Liver (tissue), 10 donors: ENCODE measurements at places on chromosomes 13 and 19. TPM values are rescaled to one million over a fixed set of nuclear protein-coding genes. Genes with fewer than 3 reads are reported as not detected.

Gene NANOS3
- polyA plus RNA-seq, result not detected

Gene ZNF493
- polyA plus RNA-seq, result 1.2 TPM

Gene LRRC63
- polyA plus RNA-seq, result 0.03 TPM

Gene PROSER1
- polyA plus RNA-seq, result 3.0 TPM

DNA sequence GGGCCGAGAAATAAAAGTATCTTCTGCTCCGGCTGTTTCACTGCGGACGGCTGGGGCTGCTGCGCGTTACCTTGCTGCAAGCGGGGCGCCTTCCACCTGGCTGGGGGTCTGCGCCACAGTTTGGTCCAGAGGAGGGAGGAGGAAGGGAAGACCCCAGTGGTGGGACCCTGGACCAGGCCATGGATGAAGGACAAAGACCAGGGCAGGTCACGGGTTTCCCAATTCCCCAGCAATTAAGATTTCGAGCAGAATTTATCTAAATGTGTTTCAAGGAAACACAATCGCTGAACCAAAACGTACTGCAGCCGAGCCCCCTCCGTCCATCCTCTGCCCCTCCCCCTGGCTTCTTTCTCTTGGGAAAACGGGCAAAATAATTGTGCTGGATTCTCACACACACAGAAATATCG lies 2.9 kb downstream of the SOX1 start:
- H3K4me1 ChIP-seq, result no peaks in the 10 kb centered on the region
- H3K36me3 ChIP-seq, result no peaks in the 10 kb centered on the region
- no peak for DNase-seq
- H3K4me3 ChIP-seq, result no peak overlapping the region
- H3K27ac ChIP-seq, result no peak overlapping the region

DNA sequence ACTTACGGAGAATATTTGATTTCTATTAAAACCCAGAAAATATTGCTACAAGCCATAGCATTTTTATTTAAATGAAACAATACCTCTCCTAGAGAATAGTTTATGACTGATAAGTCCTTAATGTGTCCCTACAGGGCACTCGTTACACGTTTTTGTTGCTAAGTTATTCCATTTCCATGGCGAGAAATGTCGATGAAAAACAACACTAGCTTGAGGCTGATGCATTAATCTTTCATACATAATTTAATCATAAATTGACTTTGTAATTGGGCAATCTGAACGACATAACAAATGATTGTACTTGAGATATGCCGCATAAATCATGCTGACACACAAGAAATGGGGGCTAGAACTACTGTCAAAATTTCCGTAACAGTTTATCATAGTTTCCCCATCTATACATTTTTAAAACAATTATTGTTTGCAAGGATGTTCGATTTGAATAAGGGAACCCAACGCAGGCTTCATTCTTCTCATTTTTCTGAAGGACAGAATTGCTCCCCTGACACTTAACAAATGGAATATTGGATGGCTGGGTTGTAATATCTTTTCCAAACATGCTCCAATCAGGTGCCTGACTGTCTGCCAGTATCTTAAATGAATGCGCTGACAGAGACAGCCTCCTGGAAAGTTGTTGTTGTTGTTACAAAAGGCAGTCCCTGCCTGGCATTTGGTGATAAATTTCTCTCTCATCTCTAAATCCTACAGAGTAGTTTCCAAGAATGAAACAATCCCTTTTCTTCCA lies 61.9 kb downstream of the FLT1 start:
- no peak overlapping the region for H3K4me3 ChIP-seq
- H3K4me1 ChIP-seq, result no peaks in the 10 kb centered on the region
- no peak for DNase-seq
- H3K36me3 ChIP-seq, result no peaks in the 10 kb centered on the region

DNA sequence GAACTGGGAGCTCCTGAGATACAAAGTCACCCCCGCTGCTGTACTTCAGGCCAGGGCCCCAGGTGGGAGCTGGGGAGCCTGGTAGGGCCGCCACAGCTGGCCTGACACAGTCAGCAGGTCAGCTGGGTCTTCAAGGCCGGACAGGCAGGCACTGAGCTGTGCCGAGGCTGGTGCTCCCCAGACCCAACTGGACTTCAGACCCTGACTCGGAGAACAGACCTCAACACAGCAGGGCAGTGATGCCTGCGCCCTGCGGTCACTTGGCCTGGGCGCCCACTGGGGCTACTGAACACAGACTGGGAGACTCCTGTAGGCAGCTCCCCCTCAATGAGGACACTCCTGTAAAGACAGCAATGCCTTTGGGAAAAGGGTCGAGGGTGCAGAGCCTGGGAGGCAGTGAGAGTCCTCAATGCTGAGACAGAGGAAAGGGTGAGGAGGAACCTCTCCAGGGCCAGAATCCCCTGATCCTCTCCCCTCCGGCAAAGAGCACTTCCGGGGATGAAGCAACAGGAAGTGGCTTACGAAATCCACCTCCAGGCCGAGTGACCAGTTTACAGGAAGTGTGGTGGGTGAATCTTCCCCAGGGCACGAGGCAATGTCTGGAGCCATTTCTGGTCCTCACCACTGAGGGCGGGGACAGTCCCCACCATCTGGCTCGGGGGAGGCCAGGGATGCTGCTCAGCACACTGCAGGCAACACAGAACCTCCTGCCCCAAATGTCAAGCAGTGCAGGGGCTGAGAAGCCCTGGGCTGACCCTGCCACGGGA lies 40.8 kb upstream of the ISYNA1 start:
- H3K27ac ChIP-seq, result peak overlapping the region; percentile 93
- no peak overlapping the region for H3K4me3 ChIP-seq
- H3K4me1 ChIP-seq, result peaks cover 18% of the 10 kb centered on the region
- H3K27me3 ChIP-seq, result no peaks in the 10 kb centered on the region
- no peaks in the 10 kb centered on the region for H3K36me3 ChIP-seq

DNA sequence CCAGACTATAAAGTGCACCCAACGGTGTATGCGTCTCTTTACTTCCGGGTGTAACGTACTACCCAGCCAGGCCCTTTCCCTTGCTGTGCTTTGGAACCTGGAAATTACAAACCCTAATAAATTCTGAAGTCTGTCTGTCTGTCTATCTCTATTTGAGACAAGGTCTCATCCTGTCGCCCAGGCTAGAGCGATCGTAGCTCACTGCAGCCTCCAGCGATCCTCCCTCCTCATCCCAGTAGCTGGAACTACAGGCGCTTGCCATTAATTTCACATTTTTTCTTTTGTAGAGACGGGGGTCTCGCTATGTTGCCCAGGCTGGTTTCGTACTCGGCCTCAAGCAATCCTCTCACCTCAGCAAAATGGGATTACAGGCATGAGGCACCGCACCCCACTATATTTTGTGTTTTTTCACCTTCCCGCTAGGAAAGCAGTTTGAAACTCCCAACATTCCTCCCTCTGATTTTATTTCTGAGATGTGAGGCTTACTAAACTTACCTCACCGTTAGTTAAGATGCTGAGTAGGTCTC lies 469 bp upstream of the RNF6 start:
- DNase-seq, result no peak
- peak overlapping the region; percentile 93 for H3K27ac ChIP-seq
- no peaks in the 10 kb centered on the region for H3K27me3 ChIP-seq
- peaks cover 20% of the 10 kb centered on the region for H3K36me3 ChIP-seq
- H3K4me3 ChIP-seq, result peak overlapping the region; percentile 70
- H3K4me1 ChIP-seq, result peaks cover 19% of the 10 kb centered on the region

DNA sequence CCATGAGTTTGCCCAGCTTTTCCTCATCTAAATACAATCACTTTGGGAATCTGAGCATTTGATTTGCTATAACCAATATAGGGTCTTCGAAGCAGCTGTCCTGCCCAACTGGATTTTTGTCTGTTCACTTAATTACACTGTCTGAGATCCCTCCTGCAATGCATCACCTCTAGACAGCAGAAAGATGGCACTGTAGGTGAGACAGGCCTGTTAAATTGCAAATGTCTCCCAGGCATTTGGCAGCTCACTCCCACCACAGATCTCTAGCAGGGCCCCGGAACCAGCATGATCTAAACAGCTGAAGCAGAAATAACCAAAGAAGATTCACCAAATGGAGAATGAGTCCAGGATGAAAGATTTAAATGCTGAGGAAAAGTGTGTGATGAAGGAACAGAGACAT lies 41.9 kb upstream of the SERPINE3 start:
- no peaks in the 10 kb centered on the region for H3K27me3 ChIP-seq
- DNase-seq, result no peak
- H3K4me3 ChIP-seq, result no peak overlapping the region
- H3K36me3 ChIP-seq, result no peaks in the 10 kb centered on the region
- no peak overlapping the region for H3K27ac ChIP-seq

DNA sequence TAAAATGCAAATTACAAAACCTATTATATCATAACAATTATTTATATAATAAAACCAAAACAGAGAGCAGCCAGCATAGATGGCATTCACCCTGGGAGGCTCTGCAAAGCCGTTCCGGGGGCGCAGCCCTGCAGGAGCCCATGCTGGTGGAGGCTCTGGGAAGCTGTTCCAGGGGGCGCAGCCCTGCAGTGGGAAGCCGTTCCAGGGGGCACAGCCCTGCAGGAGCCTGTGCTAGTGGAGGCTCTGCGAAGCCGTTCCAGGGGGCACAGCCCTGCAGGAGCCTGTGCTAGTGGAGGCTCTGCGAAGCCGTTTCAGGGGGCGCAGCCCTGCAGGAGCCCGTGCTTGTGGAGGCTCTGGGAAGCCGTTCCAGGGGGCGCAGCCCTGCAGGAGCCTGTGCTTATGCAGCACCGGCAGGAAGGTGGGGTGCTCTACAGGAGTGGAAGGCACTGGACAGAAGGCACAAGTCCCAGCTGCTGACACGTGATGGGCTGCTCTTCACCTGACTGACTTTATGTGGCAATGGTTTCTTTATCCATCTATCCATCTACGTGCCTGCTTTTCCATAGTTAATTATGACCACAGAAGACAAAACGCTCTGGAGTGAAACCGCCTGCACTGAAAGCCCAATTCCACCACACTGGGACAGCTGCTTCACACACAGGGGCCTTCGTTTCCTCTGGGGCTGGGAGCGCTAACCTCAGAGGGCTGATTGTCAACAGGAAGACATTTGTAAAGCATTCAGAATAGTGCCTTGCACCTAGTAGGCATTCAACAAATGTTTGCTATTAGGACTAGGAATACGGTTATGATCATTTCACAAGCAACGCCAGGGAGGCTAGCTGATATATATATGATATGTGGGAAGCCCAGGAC lies 23.7 kb downstream of the PCID2 start:
- H3K27me3 ChIP-seq, result no peaks in the 10 kb centered on the region
- peaks cover 38% of the 10 kb centered on the region for H3K36me3 ChIP-seq
- H3K4me3 ChIP-seq, result no peak overlapping the region
- no peak for DNase-seq

DNA sequence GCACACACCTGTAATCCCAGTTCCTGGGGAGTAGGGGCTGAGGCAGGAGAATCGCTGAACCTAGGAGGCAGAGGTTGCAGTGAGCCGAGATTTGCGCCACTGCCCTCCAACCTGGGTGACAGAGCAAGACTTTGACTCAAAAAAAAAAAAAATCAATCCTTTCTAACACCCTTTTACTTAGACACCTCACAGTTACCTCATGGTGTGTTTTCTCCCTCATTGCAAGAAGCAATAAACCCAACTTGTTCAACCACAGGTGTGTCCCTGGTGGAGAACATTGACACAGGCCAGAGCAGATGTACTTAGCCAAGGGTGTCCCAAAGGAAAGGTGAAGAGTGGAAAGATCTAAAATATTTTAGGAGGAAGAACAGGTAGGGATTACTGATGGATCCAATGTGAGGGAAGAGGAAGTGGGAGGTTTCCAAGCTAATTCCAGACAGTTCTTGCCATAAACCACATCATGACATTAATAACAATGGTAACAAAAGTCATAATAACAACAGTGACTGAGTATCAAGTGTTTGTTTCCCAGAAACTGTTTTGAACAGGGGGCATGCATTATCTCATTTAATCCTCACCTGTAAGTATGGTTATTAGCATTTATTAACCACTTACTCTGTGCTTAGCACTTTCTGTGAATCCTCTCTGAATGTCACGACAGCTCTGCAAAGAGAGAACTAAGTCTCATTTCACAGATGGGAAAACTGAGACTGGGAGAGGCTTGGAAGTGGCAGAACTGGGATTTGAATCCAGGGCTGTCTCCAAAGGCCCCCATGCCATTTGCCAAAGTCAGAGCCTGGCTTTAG lies 3.1 kb upstream of the LYPD3 start:
- H3K4me1 ChIP-seq, result no peaks in the 10 kb centered on the region
- no peaks in the 10 kb centered on the region for H3K36me3 ChIP-seq
- no peak overlapping the region for H3K27ac ChIP-seq
- H3K27me3 ChIP-seq, result no peaks in the 10 kb centered on the region
- DNase-seq, result no peak

GRCh38 chr13:110818747-110819146 lies 96.1 kb downstream of the ANKRD10 start:
- no peaks in the 10 kb centered on the region for H3K36me3 ChIP-seq
- no peaks in the 10 kb centered on the region for H3K27me3 ChIP-seq
- peaks cover 2% of the 10 kb centered on the region for H3K4me1 ChIP-seq
- H3K27ac ChIP-seq, result no peak overlapping the region
- no peak overlapping the region for H3K4me3 ChIP-seq

DNA sequence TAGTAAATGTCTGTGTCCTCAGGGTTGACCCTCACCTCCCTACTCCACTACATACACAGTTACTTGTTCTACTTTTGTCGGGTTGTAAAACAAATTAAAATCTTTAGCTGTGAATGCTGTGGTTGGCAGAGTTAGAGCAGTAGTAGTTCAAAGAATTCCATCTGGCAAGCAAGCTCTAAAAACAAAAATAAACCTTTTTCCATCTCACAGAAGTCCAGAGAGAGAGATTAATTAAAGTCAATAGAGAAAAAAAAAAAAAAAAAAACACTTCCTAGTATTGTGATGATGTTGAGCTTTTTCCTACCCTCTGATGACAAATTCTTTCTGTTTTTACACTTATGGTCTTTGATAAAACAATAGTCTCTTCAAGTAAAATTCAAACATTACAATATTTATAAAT lies 338.4 kb downstream of the PCDH17 start:
- no peaks in the 10 kb centered on the region for H3K4me1 ChIP-seq
- DNase-seq, result no peak
- H3K36me3 ChIP-seq, result no peaks in the 10 kb centered on the region
- H3K27ac ChIP-seq, result no peak overlapping the region
- no peak overlapping the region for H3K4me3 ChIP-seq

GRCh38 chr13:91667486-91667885 lies 269.1 kb downstream of the GPC5 start:
- H3K36me3 ChIP-seq, result no peaks in the 10 kb centered on the region
- no peak for DNase-seq
- H3K4me3 ChIP-seq, result no peak overlapping the region
- H3K4me1 ChIP-seq, result peaks cover 2% of the 10 kb centered on the region

DNA sequence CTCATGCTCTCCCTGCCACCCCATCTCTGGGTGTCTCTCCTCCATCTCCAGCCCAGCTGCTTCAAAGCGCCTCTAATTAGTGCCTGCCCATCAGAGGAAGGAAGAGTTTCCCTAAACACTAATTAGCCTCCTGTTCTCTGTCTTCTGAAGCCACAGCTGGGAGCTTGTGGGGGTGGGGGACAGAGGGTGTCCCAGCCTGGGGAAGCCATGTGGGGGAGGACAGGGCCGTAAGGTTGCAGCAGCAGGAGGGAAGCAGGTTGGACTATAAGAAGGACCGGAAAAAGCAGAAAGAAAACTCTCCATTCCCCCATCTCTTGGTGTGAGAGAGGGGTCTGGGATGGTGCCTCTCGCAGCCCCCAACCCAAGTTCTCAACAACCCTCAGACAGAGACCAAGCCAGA lies 26.2 kb downstream of the SLC8A2 start:
- peaks cover 10% of the 10 kb centered on the region for H3K4me1 ChIP-seq
- no peak overlapping the region for H3K4me3 ChIP-seq
- no peak overlapping the region for H3K27ac ChIP-seq
- H3K27me3 ChIP-seq, result peaks cover 7% of the 10 kb centered on the region

GRCh38 chr13:59689057-59689456 lies 474.7 kb downstream of the DIAPH3 start:
- H3K4me1 ChIP-seq, result peaks cover 9% of the 10 kb centered on the region
- no peaks in the 10 kb centered on the region for H3K36me3 ChIP-seq
- DNase-seq, result no peak
- no peak overlapping the region for H3K4me3 ChIP-seq
- H3K27ac ChIP-seq, result no peak overlapping the region
- no peaks in the 10 kb centered on the region for H3K27me3 ChIP-seq
